A549 treated with GW870086 at 1 μM for 4 hours (cell line): ENCODE measurements at places on chromosomes 1 and 21. TPM values are rescaled to one million over a fixed set of nuclear protein-coding genes. Genes with fewer than 3 reads are reported as not detected.

Gene MUL1
- total RNA-seq: 41.0 to 46.9 TPM (median 42.9 TPM) in 5 replicates

Gene TP73
- 0.42 to 0.87 TPM (median 0.68 TPM) in 5 replicates for total RNA-seq

Gene RIPK4
- total RNA-seq: 18.1 to 23.8 TPM (median 20.2 TPM) in 5 replicates

Gene CD2
- not detected in 5 replicates for total RNA-seq

Gene S100A1
- 0.62 to 0.80 TPM (median 0.73 TPM) in 4 of 5 replicates, not detected in the other for total RNA-seq

Gene OR10Z1
- not detected in 5 replicates for total RNA-seq

Gene S100A12
- total RNA-seq: not detected in 5 replicates

Gene PEAR1
- total RNA-seq: 5.7 to 7.5 TPM (median 6.1 TPM) in 5 replicates

Gene GBP2
- 0.71 to 1.1 TPM (median 0.77 TPM) in 5 replicates for total RNA-seq

Gene AADACL4
- not detected in 5 replicates for total RNA-seq

Gene CD53
- not detected in 5 replicates for total RNA-seq

Gene EXTL2
- total RNA-seq: 5.6 to 8.7 TPM (median 7.7 TPM) in 5 replicates

Gene ATAD3B
- 1.4 to 3.9 TPM (median 2.9 TPM) in 5 replicates for total RNA-seq

Gene PTPN22
- total RNA-seq: not detected in 5 replicates

Gene MTF2
- total RNA-seq: 10.4 to 13.2 TPM (median 12.5 TPM) in 5 replicates

Gene SPATA45
- not detected in 5 replicates for total RNA-seq
